ENCODE measurements at places on chromosomes 4 and X.

DNA sequence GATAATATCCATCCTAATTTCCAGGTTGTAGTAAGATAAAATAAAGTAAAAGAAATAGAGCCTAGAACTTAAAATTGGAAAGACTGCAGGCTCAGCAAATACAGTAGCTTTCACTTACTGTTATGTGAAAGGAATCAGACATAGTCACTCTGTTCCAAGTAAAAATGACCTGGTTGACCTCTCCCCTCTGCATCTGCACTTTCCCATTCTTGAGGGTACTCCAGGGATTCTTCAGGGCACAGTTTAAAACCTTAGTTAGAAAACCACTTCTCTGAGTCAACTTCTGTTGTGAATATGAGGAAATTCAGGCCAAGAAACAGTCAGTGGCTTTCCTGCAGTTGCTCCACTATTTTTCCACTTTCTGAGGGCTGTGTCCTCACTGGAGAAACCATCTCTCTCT lies 42.9 kb downstream of the FRAS1 start:
- peak; percentile 18 for DNase-seq

GRCh38 chr4:6750286-6751221 lies 32.0 kb upstream of the KIAA0232 start:
- no peak for DNase-seq

DNA sequence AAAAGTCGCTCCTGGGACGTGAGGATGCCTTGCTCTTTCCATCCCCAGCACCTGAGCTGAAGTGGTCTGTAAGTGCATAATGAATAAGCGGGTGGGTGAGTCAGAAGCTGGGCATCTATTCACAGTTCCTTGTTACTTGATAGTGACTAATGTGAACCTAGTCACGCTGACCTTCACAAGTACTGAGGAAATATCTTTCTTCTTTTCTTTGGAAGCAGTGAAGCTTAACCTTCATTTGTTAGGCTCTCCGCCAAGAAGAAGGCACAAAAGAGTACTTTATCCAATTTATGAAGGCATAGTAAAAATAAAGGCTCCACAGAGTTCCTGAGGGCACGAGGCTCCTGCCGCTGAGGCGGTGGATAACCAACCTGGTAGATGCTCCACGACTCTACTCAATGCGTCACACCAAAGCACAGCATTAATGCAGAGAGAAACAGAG lies 475.7 kb upstream of the SLIT2 start:
- DNase-seq: peak; percentile 47

DNA sequence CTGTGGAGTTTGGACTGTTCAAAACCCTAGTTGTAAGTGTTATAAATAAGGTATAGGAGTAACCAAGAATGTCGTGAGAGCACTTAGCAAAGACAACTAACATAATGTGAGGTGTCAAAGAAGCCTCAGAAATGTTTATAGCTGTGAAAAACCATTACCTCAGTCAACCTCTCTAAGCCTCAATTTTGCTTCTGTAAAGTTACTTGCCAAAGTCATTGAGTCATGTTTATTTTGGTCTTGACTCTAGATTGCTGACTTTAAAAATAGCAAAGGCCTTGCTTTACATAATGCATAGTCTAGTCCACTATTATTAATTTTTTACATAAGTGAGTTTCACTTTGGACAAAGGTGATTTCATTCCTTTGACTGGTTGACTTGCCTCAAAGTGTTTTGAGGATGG lies 257.6 kb upstream of the CXXC4 start:
- DNase-seq: no peak

DNA sequence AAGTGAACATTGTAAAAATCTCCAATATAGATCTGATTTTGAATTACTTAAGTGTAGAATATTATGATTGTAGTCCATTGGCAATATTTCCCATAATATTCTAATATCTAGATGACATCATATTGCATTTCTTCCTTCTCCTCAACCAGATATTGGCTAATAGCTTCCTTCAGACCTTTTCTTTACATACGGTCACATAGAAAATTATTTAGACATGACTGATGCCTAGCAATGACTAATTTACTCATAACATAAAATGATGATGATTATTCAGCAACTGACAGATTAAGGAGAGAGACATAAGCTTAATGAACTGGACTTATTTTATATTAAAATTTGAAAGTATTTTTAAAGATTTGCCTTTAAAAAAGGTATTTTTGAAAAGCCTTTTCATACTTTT lies 1287.6 kb downstream of the STIM2 start:
- DNase-seq: no peak

DNA sequence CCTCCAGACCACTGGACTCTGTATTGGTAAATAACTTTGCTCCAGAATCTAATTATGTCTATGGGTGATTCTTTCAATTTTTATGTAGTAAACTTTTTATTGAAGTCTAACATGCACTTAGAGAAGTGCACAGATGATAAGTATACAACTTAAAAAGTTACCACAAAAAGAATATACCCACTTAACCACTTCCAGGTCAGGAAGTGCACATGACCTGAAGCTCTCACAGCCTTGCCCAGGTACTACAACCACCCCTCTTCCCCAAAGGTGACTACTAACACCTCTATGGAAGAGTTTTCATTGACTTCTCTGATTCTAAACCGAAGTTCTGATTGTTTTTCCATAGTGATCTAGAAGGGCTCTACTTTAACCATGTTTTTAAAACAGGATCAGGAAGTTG lies 43.6 kb upstream of the SPRY1 start:
- no peak for DNase-seq

GRCh38 chr4:20422398-20422797 lies 170.7 kb downstream of the SLIT2 start:
- DNase-seq: peak; percentile 21

- no peak for DNase-seq
Measured at GRCh38 chr4:14977830-14978229, 24.5 kb upstream of the CPEB2 start.

DNA sequence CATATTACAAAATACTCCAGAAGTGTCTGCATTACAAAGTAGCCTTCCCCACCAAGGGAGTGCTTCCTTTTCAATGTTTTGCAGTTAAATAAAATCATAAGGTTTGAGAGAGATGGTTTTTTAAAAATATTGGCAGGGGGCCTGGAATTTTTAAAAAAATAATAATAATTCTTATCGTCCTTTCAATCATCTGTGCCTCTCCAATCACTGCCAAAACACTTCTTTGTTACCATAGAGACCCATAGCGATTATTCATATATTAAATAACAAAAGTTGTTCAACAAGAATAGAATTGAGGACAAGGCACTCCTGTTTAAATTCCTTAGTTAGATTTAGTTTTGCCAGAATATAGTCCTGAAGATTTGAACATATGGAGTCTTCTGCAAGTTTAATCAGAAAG lies 203.1 kb downstream of the FAT4 start:
- DNase-seq: no peak

- no peak for DNase-seq
Measured at GRCh38 chr4:8070736-8071718, 87.6 kb downstream of the ABLIM2 start.

GRCh38 chrX:54776987-54777672 lies 20.9 kb downstream of the ITIH6 start:
- DNase-seq: no peak

- no peak for DNase-seq
Measured at GRCh38 chrX:41300758-41301437, 33.1 kb upstream of the DDX3X start.

- no peak for DNase-seq
Measured at GRCh38 chr4:157095716-157096115, 19.8 kb downstream of the GLRB start.

- DNase-seq: peak; percentile 93
Measured at GRCh38 chrX:41084044-41084892, 977 bp upstream of the USP9X start.

DNA sequence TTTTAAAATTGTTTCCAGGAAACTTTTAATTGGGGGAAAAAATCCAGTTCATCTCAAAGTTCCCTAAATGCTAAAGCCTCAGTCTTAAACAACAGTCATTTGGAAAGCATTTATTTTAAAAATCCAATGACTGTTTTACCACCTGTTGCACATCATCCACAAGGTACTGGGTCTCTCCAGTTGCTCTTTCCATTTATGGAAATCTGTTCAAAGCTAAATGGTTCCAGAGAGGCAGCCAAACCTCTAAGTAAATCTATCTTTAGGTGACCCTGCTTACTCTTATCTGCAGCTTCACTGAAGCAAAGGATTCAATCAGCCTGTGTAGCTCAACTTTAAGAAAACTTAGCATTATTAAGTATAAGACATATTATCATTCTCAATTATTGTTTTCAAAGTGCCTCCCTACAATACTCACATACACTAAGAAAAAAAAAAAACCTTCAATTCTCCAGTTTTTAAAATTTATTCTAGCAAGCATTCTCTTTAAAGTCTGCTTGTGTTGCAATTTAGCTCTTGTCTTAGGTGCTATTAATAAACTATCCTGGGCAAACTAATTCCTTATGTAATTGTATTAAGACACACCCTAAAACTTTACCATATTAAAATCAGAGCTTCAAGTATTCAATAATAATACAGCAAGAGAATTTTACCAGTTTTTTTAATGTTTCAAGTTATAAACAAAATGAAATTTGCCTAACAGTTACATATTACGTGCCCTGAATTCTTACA lies 60.6 kb downstream of the NOCT start:
- no peak for DNase-seq

GRCh38 chr4:6468376-6468775 lies 4.0 kb downstream of the PPP2R2C start:
- no peak for DNase-seq

GRCh38 chr4:77859256-77859655 lies 3.4 kb upstream of the MRPL1 start:
- no peak for DNase-seq

DNA sequence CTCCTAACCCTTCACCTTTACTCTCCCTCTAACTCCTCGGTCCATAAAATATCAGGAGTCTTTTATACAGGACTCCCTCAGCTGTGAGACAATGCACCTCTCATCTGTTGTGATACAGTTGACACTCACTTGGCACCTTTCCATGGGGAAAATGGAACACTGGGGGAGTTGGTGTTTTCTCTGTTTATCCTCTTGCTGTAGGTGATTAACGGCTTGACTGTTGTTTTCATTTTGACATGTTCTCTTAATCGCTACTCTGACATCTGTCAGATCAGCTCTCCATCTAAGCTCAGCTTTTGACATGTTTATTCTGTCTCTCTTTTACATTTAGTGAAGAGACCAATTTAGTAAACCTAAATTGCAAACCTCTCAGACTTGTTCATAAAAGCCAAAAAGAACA lies 604.8 kb downstream of the TRAM1L1 start:
- DNase-seq: no peak

- no peak for DNase-seq
Measured at GRCh38 chrX:78387364-78387763, 60.0 kb upstream of the CYSLTR1 start.

GRCh38 chr4:39710098-39710896 lies 12.4 kb downstream of the UBE2K start:
- DNase-seq: no peak

- DNase-seq: no peak
Measured at GRCh38 chr4:159227378-159227777, 124.5 kb downstream of the RAPGEF2 start.

- DNase-seq: no peak
Measured at GRCh38 chr4:111393781-111394180, 751.5 kb upstream of the FAM241A start.

DNA sequence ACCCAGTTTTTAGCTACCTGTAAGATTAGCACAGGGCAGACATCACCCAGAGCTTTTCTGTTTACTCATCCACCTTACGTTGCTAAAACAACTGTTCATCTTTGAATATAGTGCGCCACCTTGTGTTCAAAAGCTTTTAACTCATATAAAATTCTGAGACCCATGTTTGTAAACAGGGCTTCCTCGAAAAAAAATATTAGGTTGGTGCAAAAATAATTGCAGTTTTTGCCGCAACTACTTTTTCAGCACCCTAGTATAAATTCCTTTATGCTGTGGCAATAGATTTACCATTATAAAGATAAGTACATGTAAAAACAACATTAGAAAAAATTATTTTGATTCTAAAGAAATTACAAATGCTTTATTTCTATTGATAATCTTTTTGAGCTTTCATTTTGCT lies 147.9 kb downstream of the LRBA start:
- DNase-seq: peak; percentile 59

DNA sequence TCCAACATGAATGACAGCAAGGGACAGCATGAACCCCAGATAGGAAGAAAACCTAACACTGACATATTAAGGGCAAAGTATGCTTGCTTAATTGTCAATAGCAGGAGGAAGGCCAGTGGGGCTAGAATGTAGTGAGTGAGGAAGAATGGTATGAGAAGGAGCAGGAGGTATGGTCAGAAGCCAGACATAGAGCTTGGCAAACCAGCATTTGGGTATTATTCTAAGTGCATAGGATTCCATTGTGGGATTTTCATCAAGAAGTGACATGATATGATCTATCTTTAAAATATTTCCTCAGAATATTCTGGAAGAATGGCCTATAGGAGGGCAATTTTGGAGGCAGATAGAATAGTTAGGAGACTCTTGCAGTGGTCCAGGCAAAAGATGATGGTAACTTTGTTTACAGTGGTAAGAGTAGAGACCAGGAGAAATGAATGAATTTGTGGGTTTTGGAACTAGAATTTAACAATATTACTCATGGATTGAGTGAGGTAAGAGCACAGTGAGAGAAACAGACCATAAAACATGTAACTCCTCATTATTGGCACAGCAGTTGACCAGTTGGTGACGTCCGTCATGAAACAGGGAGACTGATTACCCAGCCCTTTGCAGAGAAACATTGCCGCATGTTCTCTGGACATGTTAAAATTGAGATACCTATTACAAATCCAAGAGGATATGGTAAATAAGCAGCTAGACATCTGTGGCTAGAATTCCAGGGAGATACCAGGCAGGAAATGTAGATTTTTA lies 246.5 kb upstream of the HS3ST1 start:
- DNase-seq: no peak

- no peak for DNase-seq
Measured at GRCh38 chr4:138414202-138414601, 172.1 kb upstream of the SLC7A11 start.

- DNase-seq: no peak
Measured at GRCh38 chrX:7233580-7234406, 85.8 kb upstream of the PUDP start.

- DNase-seq: no peak
Measured at GRCh38 chr4:150316332-150317205, 238.3 kb downstream of the DCLK2 start.

DNA sequence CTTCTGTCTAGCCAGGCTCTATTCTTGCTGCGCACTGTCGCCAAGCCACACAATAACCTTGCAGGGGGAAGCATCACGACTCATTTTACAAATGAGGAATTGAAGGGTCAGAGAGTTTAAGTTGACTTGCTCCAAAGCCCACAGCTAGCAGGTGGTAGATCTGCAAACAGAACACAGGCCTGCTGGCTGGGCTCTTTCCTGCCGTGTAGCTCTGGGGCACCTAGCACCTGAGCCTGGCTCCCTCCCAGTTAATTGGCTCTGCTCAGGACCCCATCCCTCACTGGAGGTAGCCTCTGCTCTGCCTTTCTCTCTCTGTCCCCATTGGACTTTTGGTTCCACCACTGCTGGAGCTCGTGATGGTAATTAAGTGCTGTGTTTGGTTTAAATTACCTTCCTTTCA lies 98.5 kb downstream of the NSUN7 start:
- no peak for DNase-seq

All from smooth muscle cell of the brain vasculature (primary cell).